A549 treated with Mapracorat at 1 μM for 4 hours (cell line): ENCODE measurements at places on chromosomes 16 and 17. TPM values are rescaled to one million over a fixed set of nuclear protein-coding genes. Genes with fewer than 3 reads are reported as not detected.

FUS gene
- total RNA-seq: 503 to 575 TPM (median 524 TPM) in 5 replicates

MMP25 gene
- 0.78 to 1.4 TPM (median 0.94 TPM) in 5 replicates for total RNA-seq

TEX19 gene
- 0.26 to 0.51 TPM (median 0.39 TPM) in 5 replicates for total RNA-seq

PRR35 gene
- total RNA-seq: 0.09 to 0.24 TPM (median 0.20 TPM) in 5 replicates

LYZL6 gene
- not detected in 5 replicates for total RNA-seq

CCL23 gene
- not detected in 5 replicates for total RNA-seq

QRICH2 gene
- total RNA-seq: 0.45 to 1.5 TPM (median 1.2 TPM) in 5 replicates

BLMH gene
- total RNA-seq: 39.3 to 48.9 TPM (median 44.6 TPM) in 5 replicates

OSGIN1 gene
- total RNA-seq: 17.1 to 33.8 TPM (median 18.6 TPM) in 5 replicates

OR1D2 gene
- total RNA-seq: not detected in 5 replicates

HCRT gene
- total RNA-seq: 0.44 TPM in 1 of 5 replicates, not detected in the others

MSLN gene
- total RNA-seq: 2.6 to 3.3 TPM (median 2.9 TPM) in 5 replicates

OTOA gene
- 0.08 to 0.13 TPM (median 0.10 TPM) in 4 of 5 replicates, not detected in the other for total RNA-seq

SLC12A3 gene
- not detected in 5 replicates for total RNA-seq

ATF7IP2 gene
- 10.2 to 11.4 TPM (median 10.5 TPM) in 5 replicates for total RNA-seq

CNGB1 gene
- total RNA-seq: 0.05 to 0.49 TPM (median 0.08 TPM) in 5 replicates

TBC1D16 gene
- 7.7 to 11.8 TPM (median 11.8 TPM) in 5 replicates for total RNA-seq

SLC9A5 gene
- 1.1 to 1.9 TPM (median 1.5 TPM) in 5 replicates for total RNA-seq

TEX14 gene
- total RNA-seq: 0.13 to 0.29 TPM (median 0.15 TPM) in 5 replicates

SECTM1 gene
- 1.3 to 2.5 TPM (median 2.0 TPM) in 5 replicates for total RNA-seq

WNK4 gene
- total RNA-seq: 1.1 to 1.8 TPM (median 1.3 TPM) in 5 replicates

TP53TG3F gene
- 0.12 to 0.18 TPM (median 0.15 TPM) in 3 of 5 replicates, not detected in the others for total RNA-seq

FA2H gene
- total RNA-seq: 28.5 to 33.6 TPM (median 31.6 TPM) in 5 replicates

NPW gene
- 0.52 to 0.94 TPM (median 0.70 TPM) in 5 replicates for total RNA-seq

PRAC2 gene
- total RNA-seq: not detected in 5 replicates

FBXW10B gene
- 1.4 to 4.6 TPM (median 2.3 TPM) in 5 replicates for total RNA-seq

RHBDL1 gene
- 0.59 to 1.8 TPM (median 1.6 TPM) in 5 replicates for total RNA-seq

CCL4L2 gene
- total RNA-seq: not detected in 5 replicates

ZP2 gene
- total RNA-seq: not detected in 5 replicates

CACNA1H gene
- 9.8 to 17.8 TPM (median 15.9 TPM) in 5 replicates for total RNA-seq

SOX9 gene
- total RNA-seq: 7.3 to 9.7 TPM (median 8.1 TPM) in 5 replicates

RTN4RL1 gene
- 8.4 to 11.6 TPM (median 9.8 TPM) in 5 replicates for total RNA-seq

MAF gene
- 0.23 to 0.67 TPM (median 0.33 TPM) in 5 replicates for total RNA-seq

USP43 gene
- total RNA-seq: 3.7 to 5.1 TPM (median 4.0 TPM) in 5 replicates

DYNLRB2 gene
- total RNA-seq: not detected in 5 replicates

DNASE1L2 gene
- 0.77 to 2.0 TPM (median 1.3 TPM) in 5 replicates for total RNA-seq

NFATC2IP gene
- total RNA-seq: 18.0 to 32.6 TPM (median 24.3 TPM) in 5 replicates

TNFRSF17 gene
- total RNA-seq: not detected in 5 replicates

NEUROD2 gene
- total RNA-seq: 0.08 TPM in 1 of 5 replicates, not detected in the others

HSD17B1 gene
- total RNA-seq: 0.89 to 1.8 TPM (median 1.5 TPM) in 5 replicates

MYL4 gene
- total RNA-seq: 0.29 to 0.39 TPM (median 0.31 TPM) in 4 of 5 replicates, not detected in the other
